Gastroesophageal sphincter (tissue), 4 donors: ENCODE measurements at places on chromosomes 1 and 21.

GRCh38 chr1:153962088-153963029, 978 bp downstream of the SLC39A1 start:
- ATAC-seq, result no peak

DNA sequence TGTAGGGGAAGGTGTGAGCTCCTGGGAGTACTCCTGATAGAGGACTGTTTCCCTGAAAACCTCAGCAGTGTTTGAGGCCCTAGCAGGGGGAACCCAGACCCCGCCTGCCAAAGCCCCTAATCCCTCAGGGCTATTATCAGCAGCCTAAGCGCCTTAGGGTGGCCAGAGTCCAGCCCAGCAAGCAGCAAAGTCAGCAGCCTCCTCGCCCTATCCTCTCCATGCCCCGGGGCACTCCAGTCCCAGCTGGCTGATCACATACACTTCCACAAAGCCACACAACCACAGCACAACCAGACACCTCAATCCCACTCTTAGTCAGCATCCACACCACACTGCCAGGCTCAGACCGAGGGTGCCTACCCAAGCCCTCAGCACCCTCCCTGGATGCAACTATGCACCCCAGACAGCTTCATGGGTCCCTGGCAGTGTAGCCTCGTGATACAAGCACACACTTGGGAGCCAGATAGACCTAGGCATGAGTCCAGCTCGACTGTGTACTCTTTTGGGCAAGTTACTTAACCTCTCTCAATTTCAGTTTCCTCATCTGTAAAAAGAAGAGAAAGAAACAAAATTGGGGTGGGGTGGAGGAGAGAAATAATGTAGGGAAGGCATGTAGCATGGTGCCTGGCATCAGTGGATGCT, 7.1 kb downstream of the IGSF9 start:
- no peak for ATAC-seq

DNA sequence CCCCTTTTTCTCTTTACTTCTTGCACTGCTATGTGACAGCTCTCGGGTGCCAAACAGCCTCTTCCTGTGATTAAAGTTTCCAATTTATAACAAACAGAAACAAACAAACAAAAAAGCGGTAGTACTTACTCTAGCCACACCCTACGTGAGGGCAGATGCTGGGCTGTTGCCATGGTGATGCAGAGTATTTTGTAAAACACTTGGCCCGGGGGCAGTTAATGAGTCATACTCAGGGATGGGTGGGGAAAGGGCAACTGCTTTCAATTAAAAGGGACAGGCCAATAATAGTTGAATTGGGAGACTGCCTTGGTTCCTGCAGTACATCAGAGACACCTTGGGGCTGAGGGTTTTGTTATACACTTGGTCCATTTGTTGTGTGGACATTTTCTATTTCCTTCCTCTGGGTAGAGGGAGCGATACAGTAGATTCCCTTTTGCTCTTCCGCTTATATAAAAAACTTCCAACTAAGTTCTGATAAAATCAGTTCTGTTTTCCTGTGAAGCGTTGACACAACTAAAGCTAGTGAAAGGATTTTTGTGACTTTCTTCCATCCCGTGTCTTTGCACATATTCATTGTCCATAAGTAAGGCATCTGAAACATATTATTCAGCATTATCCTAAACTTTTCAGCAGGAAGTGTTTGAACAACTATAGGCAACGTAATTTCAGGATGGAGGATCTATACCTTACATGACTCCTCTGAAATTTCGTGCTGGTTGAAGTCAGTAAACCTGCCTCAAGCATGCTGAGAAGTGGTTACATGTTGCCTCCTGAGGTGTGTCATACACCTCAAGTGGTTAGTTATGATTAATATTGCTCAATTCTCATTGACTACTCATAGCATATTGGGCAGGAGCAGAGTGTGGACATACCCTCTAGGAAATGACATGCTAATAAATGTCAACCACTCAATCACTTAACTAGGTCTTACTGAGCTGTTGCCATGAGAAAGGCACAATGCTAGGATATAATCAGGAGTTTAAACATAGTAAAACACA, 36.7 kb upstream of the THEM4 start:
- peak; percentile 89 for ATAC-seq

- ATAC-seq, result no peak
Observed at GRCh38 chr1:161826478-161826877, 60.4 kb downstream of the ATF6 start.
